NB4 (cell line): ENCODE measurements at places on chromosomes 3 and 15.

- peak; percentile 63 for DNase-seq
These were observed 20.3 kb upstream of the ABTB1 start for GRCh38 chr3:127652246-127652995.

DNA sequence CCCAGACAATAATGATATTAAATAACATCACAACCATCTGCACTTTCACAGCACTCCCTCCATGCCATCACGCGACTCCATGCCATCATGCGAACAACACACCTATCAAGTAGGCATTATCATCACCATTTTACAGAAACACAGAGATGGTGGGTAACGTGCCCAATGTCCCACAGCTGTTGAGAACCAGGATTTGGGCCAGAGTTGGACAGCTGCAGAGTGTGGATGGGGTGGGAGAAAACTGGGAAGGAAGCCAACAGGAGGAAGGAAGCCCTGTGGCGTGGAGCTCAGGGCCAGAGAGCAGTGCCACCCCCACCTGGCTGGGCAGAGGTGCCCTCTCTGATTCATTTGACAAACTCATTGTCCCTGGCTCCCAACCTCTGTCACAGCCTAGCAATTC, 29.0 kb downstream of the RBPMS2 start:
- no peak for DNase-seq

GRCh38 chr3:149783576-149783975, 8.8 kb downstream of the ANKUB1 start:
- DNase-seq, result peak; percentile 61

DNA sequence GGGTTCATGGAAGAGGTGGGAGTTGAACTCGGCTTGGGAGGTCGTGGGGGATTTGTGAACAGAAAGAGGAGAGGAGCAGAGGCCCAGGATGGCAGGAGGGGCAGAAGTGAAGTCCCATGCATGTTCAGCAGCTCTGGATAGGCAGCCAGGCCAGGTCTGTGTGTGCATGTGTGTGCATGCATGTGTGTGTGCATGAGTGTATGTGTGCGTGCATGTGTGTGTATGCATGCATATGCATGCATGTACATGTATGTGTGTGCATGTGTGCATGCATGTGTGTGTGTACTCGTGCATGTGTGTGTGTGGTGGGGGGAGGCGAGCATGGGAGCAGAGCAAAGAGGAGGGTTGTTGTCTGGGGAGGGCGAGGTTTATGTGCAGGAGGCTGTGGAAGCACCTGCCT, 178.4 kb downstream of the RPLP1 start:
- no peak for DNase-seq

DNA sequence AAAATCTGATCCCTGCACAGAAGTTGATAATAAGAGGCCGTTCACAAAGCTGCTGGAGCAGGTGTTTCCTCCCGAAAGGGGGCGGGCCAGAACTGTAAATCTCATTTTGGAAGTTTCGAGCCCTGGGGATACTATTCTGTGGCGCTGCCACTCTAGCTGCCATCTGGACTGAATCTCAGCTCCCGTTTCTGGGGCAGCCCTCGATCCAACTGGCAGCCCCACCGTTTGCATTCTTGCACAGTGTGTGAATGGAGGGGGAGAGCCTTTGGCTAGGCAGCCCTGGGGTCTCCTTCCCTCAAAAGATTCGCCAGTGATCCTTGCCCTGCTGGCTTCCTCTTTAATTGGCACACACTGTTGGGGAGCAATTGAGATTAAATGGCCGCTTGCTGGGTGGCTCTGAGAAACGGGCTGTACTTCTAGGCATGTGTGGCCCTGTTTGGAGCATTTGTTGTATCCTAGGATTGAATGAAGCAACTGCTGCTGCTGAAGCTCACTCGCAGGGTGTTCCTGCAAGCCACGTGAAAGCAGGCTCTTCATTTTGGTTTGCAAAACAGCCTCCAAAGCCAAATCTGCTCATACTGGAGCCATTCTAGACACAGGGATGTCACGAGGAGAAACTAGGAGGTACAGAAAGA, 57.2 kb upstream of the TOPAZ1 start:
- DNase-seq, result no peak

DNA sequence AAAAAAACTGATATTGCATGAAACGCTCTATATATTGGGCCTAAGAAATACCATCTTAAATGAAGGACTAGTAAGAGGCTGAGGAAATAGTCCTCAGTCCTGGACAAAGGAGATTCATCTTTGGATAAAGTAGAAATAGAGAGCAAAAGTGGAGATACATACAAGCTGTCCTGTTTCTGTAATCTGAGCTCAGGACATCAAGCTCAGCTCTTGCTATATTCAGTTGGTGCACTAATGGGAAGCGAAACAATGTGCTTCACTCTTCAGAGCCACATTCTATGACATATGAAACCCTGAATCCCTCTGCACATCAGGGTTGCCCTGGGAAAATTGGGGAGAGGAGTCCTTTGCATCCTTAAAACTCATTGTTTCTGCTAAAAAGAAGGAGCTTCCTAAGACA, 290.7 kb downstream of the VPS13C start:
- no peak for DNase-seq

- no peak for DNase-seq
These were observed 177.5 kb upstream of the ICE2 start for GRCh38 chr15:60656481-60656880.

DNA sequence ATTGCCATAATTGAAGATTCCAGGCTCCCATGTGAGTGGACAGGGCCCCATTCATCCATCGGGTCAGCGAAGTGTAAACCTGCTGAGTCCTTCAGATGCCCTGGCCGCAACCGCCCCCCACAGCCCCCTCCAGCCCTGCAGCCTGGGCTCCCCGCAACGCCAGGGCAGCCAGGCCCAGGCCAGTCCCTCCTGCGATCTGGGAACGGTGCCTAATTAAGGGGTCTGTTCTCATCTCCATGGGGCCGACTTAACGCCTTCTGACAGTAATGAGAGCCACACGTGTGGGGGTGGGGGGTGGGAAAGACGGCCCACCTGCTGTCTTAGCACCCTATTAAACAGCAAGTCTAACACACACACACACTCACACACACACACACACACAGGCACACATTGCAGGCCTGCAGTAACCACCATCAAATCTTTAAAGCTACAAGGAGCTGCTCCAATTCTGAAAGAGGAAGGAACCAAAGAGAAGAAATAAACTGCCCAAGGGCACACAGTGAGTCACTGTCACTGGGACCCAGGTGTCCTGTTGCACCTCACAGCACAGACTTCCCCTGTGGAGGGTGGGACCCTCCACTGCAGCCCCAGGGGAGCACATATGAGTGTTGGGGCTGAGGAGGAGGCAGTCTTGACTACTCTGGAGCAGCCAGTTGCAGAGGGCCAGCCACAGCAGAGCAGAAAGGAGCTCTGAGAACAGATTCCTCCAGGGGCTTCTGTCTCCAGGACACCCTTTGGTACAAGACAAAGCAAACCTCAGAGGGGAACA, 31.8 kb upstream of the HES1 start:
- DNase-seq, result peak; percentile 86

DNA sequence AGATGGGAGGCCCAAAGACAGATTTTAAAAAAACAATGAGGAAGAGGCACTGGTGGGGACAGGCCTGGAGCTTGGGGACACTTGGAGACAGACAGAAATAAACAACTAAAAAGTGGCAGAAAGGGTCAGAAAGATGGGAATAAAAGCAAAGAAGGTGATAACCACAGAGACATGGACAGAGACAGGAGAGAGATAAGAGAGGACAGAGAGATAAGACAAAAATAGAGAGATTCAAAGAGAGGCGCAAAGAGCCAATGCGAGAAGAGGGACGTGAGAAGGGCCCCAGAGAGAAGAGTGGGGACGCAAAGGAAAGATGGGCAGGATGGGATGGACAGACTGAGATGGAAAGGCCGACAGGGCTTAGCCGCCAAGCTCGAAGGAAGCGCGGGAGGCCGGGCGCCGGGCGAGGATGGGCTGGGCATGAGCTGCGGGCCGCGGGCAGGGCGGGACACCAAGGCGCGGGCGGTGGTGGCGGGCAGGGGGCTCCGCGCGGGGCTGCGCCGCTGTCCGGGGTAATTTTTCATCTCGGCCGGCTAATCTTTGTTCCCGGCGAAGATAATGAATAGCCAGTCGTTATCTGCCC, 3.1 kb upstream of the GATA2 start:
- DNase-seq, result no peak

DNA sequence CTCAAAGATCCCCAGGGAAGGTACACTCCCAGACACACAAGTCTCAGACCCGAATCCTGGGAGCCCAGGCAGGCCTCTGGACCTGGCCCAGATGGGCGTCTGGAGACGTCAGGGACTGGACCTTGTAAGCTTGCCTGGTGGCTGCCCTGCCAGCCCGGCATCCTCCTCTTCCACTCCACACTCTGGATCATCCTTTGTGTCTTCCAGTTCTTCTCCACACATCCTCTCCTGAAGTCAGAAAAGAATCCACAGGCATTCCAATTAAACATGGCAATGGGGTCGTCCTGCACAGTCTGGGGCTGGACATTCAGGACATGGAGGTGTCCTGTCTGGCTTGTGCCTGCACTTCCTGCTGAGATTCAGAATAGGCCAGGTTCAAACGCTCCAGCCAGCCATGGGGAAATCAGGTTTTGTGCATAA, 208.8 kb upstream of the IGF1R start:
- DNase-seq, result no peak

GRCh38 chr15:81410318-81410753, 36.3 kb upstream of the TMC3 start:
- peak; percentile 99 for DNase-seq

GRCh38 chr3:14439501-14440167, 37.2 kb downstream of the SLC6A6 start:
- DNase-seq, result peak; percentile 81

DNA sequence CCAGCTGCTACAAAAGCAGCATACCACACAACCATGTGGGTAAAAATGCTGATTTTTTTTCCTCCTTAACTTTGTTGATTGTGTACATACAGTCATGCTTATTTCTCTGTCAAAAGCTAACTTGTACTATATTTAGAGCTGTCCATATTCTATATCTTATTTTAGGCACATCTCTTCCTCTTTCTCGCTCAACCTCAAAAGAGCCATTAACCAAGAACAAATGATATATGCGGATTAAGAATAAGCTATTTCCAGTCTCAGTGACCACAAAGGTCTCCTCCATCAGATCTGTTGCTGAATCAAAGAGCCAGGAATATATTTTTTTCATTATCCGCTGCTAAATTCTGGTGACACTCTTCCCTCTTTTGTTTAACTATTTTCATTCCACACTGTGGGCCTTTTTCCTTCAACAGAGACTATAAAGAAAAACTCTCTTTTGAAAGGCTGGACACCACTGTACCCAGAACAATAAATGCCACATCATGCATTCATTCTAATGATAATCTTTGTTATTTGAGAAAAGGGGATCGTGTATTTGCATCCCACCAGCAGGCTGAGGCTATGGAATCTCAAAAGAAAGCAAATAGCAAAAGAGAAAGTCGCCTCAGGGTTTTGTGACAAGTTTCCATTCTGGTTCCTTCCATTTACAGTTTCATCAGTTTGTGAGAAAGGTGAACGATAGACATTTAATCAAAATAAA, 8.0 kb downstream of the TMEM212 start:
- peak; percentile 35 for DNase-seq

GRCh38 chr15:62469874-62470688, 305.0 kb upstream of the C2CD4B start:
- DNase-seq, result no peak

- DNase-seq, result no peak
These were observed 104.5 kb downstream of the IGF2BP2 start for GRCh38 chr3:185720326-185720725.

- DNase-seq, result no peak
These were observed 30.1 kb upstream of the PLOD2 start for GRCh38 chr3:146191051-146191450.

GRCh38 chr3:140756240-140757016, 78.6 kb downstream of the TRIM42 start:
- DNase-seq, result no peak

- DNase-seq, result peak; percentile 12
These were observed 60.6 kb upstream of the GOLGA8B start for GRCh38 chr15:34644061-34644460.

DNA sequence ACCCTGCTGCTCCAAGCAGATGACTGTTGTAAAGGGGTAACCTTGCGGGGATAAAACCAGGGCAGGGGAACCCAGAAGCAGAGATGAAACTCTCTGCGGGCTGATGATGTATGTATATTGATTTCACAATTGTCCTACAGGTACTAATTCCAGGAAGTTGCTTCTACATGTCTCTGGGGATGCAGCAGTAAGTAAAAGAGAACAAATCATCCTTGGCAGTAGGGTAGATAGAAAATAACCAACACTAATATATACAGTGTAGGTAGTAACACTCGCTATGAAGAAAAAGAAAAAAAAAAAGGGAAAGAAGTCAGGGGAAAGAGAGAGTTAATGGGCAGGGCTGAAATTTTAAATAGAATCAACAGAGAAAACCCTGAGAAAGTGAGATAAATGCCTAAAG, 50.2 kb downstream of the EPHA3 start:
- no peak for DNase-seq

GRCh38 chr3:48684054-48684349, 1.7 kb downstream of the NCKIPSD start:
- no peak for DNase-seq

GRCh38 chr15:90623854-90624253, 93.3 kb upstream of the BLM start:
- no peak for DNase-seq

DNA sequence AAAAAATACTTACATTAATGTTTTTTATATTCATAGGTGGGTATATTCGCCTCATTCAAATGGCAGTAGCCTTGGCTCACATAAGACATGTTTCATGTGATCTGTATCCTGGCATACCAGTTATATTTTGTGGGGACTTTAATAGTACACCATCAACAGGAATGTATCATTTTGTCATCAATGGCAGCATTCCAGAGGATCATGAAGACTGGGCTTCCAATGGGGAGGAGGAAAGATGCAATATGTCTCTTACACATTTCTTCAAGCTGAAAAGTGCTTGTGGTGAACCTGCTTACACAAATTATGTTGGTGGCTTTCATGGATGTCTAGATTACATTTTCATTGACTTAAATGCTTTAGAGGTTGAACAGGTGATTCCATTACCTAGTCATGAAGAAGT, 3.5 kb downstream of the PDE12 start:
- DNase-seq, result no peak

DNA sequence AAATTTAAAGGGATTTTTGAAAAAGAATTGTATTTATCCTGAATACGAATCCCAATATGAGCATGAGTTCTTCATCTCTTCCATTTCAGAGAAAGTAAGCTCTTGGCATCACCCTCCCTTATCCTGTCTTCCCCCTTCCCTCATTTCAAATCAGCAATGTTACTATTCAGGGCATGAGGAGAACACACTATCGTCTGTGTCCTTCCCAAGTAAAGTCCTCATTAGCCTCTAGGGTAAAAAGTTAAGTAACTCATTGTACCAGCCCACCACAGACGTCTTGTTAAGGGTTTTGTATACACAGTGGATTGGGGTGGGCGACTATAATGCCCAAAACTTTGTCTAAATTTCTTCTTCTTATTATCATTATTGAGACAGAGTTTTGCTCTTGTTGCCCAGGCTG, 14.8 kb downstream of the ARL6IP5 start:
- DNase-seq, result no peak

- DNase-seq, result no peak
These were observed 129.9 kb upstream of the HES1 start for GRCh38 chr3:194005930-194006501.

GRCh38 chr3:184914628-184915027, 102.7 kb downstream of the VPS8 start:
- no peak for DNase-seq

GRCh38 chr3:17129556-17129955, 244.8 kb downstream of the PLCL2 start:
- no peak for DNase-seq

- peak; percentile 2 for DNase-seq
These were observed 806.5 kb downstream of the OTOL1 start for GRCh38 chr3:162302983-162303624.
